ENCODE measurements at places on chromosomes 1 and 21. TPM values are rescaled to one million over a fixed set of nuclear protein-coding genes. Genes with fewer than 3 reads are reported as not detected.

GRCh38 chr1:151710187-151710840, 6.3 kb downstream of the CELF3 start:
- peak; percentile 17 for DNase-seq

DNA sequence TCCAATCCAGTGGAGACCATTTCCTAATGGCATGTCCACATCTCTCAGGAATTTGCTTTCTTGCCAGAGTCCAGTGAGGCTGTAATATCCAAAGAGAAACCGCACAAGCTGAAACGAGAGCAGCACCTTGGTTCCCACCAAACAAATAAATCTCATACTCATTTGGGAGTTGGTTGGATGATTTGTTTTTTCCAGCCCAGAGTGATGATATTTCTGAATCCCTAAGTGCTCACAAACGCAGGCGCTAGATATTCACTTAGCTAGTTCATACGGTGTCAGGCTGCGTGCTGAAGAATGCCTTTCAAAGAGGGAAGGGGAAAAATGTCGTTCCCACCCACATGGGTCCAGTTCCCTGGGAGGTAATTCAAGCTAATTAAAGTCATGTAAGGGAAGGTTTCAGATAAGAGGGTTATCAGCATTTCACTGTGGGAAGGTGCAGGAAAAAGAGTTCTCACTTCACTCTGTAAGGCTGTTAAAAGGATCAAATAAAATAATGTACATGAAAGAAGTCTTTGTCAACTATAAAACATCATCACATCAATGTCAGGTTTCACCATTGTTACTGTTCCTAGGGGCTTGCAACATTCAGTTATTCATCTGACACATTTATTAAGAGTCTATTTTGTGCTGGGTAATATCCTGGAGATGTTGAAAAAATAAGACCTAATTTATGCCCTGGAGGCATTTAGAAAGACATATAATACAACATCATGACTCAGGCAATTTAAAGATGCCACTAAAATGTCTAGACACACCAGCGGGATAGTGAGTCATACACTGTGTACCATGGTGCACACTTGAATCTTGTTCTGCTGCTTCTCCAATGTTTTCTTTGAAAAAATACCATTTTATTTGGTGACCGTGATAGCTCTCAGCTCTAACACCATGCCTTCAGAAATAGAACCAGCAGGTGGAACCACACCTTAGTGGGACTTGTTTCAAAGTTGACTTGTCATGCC, 19.3 kb downstream of the DPT start:
- DNase-seq = peak; percentile 99

GRCh38 chr1:46081619-46082018, 50.8 kb downstream of the PIK3R3 start:
- DNase-seq = no peak

Gene GJB3
- total RNA-seq = 136 TPM

DNA sequence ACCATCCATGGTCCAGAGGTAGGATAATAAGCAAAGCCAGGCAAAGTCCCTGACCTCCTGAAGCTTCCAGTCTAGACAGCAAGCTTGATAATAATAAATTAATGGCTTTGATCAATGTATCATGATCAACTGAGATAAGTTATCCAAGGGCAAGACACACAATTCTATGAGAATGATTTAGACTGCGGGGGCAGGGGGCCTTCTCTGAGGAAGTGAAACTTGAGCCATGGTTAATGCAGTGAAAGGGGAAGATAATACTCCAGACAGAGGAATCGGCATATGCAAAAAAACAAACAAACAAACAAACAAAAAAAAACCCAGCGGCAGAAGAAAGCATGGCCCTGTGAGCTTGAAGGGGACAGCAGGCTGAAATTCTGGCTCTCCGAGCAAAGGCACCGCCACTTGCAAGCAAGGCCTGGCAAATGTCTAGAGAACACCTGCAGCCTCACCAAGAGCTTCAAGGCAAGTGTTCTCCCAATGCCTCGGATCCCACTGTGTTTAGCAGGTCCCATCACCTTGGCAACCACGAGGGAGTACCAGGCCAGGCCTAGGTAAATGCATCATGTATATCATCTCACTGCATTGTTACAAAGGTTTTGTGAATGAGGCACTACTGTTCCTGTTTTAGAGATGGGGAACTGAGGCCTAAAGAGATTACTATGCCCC, 24.9 kb downstream of the CSMD2 start:
- DNase-seq = no peak

- peak; percentile 78 for DNase-seq
Observed at GRCh38 chr1:230684146-230684545, 29.8 kb downstream of the AGT start.

GRCh38 chr1:31739346-31739745, 24.8 kb downstream of the ADGRB2 start:
- peak; percentile 64 for DNase-seq

- no peak for DNase-seq
Observed at GRCh38 chr1:208058756-208059155, 147.8 kb upstream of the CD34 start.

DNA sequence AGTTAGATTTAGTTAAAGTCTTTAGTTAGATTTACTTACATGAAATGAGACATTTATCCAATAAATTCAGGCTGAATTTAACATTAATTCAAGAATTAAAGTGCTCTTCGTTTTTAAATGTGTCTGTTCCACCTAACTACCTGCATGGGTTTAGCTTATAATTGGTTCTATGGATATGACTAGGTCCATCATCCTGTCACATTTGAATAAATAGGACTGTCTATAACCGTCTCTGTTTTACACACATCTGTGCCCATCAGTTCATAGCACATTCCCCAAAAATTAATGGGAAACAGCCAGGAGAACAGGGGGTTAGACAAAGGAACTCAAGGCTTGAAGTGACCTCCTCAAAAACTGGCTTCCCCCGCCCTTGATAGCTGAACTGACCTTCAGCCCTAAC, 219.6 kb downstream of the MRPL39 start:
- no peak for DNase-seq

GRCh38 chr1:222224156-222224555, 323.7 kb downstream of the HHIPL2 start:
- no peak for DNase-seq

Gene LCE1E
- total RNA-seq = not detected

Gene OR2L8
- total RNA-seq = not detected

Gene GPR153
- 16.5 TPM for total RNA-seq

GRCh38 chr1:1627829-1628753, 3.9 kb upstream of the MMP23B start:
- no peak for DNase-seq

GRCh38 chr1:171484760-171485374, 463 bp upstream of the PRRC2C start:
- DNase-seq = no peak

DNA sequence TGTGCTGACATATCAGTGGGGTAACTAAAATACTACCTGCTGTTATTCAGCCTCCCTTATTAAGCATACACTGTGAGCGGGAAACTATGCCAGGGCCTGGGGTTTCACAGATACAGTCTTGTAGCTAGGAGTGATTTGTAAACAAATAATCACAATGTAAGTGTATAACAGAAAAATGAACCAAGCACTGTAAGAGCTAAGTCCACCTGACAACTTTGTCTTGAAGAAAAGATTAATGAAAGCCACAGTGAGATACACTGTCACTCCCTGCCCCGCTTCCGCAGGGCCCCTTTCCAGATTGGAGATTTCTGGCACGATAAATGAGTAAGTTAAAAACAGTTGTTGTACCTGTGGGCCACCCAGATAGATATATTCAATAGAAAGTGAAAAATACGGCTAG, 4.8 kb downstream of the RCAN3 start:
- DNase-seq = no peak

GRCh38 chr1:41629141-41629540, 144.7 kb upstream of the EDN2 start:
- DNase-seq = no peak

DNA sequence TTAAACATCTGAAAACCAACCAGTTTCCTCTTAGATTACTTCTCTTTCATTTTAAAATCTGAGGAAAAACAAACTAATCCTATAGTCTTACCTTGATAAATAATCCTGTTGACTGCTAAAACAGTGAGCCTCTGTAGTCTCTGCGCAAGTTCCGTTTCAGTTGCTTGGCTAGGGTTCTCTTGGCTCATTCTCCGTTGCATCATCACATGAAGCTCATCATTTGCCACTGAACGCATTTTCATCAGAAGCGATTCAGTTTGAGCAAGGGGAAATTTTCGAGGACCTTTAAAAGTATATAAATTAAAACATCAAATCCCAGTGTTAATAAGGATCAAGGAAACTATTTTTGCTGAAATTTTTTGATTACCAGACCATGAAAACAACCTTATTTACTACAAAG, 96.7 kb upstream of the GNG4 start:
- DNase-seq = no peak

Gene ACTA1
- total RNA-seq = not detected

DNA sequence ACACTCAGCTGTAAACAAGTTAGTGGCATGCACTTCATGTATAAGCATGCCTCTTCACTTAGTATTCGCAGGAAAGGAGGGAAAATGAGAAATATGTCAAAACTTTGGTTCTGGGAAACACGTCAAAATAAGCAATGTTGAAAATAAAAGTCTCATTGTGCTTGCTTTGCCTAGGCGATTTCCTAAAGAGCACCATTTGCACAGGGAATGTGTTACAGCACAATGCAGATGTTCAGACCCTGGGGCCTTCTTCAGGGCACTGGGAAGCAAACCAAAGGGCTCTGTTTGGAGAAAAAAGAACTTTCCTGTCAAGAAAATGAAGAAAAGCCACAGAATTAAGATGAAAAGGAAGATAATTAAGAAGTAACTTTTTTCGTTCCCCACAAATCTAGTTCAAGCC, 98.6 kb upstream of the PLD5 start:
- DNase-seq = no peak

DNA sequence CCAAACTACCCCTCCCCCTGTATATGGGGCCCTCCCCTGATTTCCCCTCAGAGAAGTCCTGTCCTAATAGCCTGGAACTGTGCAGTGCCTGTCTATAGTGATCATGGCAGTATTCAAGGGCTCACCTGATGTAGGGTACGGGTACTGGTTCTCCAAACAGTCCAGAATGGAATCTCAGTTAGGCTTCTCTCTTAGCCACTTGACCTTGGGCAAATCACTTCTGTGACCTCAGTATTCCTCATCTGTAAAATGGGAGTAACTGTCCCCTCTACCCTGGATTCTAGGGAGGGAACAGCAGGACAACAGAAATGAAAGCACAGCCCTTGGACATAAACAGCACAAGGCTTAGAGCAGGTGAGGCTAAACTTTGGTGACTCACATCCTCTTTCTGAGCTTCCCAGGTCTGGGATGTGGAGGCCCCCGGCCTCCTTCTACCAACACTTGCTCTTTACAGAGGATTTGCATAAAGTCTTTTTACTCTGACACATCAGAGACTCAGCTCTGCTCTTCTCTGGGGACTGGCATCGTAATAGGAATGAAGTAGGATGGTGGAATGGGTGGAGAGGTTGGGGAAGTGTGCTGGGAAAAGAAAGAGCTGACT, 20.0 kb upstream of the PDZK1IP1 start:
- peak; percentile 69 for DNase-seq
